Heart left ventricle (tissue), 16 donors: ENCODE measurements at places on chromosomes 7 and 10. TPM values are rescaled to one million over a fixed set of nuclear protein-coding genes. Genes with fewer than 3 reads are reported as not detected.

DOCK1 gene
- total RNA-seq: 25.5 TPM

DNA sequence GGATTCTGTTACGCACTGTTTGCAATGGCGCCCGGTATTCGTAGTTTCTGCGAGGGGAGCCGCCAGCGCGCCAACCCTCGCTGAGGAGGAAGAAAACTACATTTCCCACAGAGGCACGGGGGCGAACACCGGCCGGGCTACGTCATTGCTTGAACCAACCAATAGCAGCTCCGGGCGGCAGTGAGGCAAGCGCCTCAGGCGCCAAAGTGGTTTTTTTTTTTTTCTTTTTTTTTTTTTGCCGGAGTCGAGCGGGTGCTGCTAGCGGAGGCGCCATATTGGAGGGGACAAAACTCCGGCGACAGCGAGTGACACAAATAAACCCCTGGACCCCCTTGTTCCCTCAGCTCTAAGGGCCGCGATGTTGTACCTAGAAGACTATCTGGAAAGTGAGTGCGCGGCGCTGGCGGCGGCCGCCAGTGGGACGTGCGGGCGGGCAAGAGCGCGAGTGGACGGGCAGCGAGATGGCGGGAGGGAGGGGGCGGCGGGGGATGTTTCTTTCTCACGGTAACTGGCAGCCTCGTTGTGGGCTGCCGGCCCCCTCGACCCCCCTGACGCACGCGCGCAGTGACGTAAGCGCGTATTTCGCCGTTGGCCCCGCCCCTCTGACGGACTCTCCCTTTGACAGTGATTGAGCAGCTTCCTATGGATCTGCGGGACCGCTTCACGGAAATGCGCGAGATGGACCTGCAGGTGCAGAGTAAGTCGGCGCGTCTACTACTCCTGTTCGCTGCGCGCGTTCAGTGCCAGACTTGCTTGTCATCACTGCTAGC is at the start of gene ING3:
Gene ING3 (plus strand): TSS at position 239 of the 770 bp plus-strand sequence. CDS start 120 bp downstream, at position 359.
- DNase-seq: peak; percentile 98
- peaks cover 27% of the 10 kb centered on the region for H3K4me1 ChIP-seq
- peak within 1 kb of the TSS; percentile 79 for H3K4me3 ChIP-seq

DNA sequence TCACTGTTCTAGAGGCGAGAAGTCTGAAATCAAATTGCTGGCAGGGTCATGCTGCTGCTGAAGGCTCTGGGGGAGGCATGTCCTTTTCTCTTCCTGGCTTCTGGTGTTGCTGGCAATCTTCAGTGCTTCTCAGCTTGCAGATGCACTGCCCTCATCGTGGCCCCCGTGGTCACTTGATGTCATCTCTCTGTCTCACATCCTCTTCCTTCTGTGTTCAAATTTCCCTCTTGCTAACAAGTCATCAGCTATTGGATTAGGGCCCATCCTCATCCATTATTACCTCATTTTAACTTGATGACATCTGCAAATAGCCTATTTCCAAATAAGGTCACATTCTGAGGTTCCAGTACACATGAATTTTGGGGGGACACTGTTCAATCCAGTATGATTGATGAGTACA is 36.6 kb upstream of the SRGN start:
- peak overlapping the region; percentile 78 for H3K27ac ChIP-seq
- no peaks in the 10 kb centered on the region for H3K27me3 ChIP-seq
- H3K36me3 ChIP-seq: no peaks in the 10 kb centered on the region
- DNase-seq: peak; percentile 45
- no peak overlapping the region for H3K4me3 ChIP-seq

- no peak overlapping the region for H3K4me3 ChIP-seq
- H3K27me3 ChIP-seq: no peaks in the 10 kb centered on the region
- H3K27ac ChIP-seq: no peak overlapping the region
- H3K4me1 ChIP-seq: peaks cover 16% of the 10 kb centered on the region
- peaks cover 4% of the 10 kb centered on the region for H3K36me3 ChIP-seq
These were observed 104.7 kb downstream of the SEPTIN7 start for GRCh38 chr7:35905555-35905954.

DNA sequence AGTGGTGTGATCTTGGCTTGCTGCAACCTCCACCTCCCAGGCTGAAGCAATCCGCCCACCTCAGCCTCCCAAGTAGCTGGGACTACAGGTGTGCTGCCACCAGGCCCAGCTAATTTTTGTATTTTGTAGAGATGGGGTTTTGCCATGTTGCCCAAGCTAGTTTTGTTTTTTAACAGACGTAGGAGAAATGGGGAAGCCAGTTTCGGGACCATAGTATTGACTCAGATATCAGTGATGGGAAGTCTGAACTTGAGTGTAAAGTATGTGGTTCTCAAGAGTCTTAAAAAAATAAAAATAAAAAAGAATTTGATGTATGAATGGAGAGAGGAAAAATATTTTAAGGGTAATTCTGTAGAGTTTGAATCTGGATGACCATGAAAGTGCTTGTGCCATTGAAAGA is 34.2 kb downstream of the SP4 start:
- no peak for DNase-seq
- H3K27me3 ChIP-seq: no peaks in the 10 kb centered on the region
- no peak overlapping the region for H3K27ac ChIP-seq
- H3K4me3 ChIP-seq: no peak overlapping the region
- no peaks in the 10 kb centered on the region for H3K4me1 ChIP-seq
- no peaks in the 10 kb centered on the region for H3K36me3 ChIP-seq

DNA sequence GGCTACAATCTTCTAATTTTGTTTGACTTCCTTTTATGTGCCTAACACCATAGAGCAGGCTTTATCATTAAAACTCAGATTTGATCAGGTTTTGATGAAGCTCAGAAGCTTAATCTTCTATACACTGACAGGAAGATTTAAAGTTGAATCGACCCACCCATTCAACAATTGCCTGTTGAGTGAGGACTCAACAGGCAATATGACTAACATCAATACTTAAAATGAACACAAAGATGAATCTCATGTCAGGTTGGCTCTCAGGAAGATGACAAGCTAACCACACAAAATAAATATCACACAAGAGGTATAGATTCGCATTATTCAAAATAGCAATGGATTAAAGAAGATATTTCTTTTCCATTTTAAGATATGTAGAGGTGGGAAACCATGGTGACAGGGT is 36.7 kb upstream of the SNX13 start:
- no peak overlapping the region for H3K4me3 ChIP-seq
- no peaks in the 10 kb centered on the region for H3K4me1 ChIP-seq
- no peaks in the 10 kb centered on the region for H3K27me3 ChIP-seq

GRCh38 chr7:130982160-130982638 is 248.2 kb upstream of the KLF14 start:
- no peak overlapping the region for H3K4me3 ChIP-seq
- H3K27ac ChIP-seq: peak overlapping the region; percentile 25
- DNase-seq: no peak
- peaks cover 42% of the 10 kb centered on the region for H3K4me1 ChIP-seq
- H3K36me3 ChIP-seq: peaks cover 10% of the 10 kb centered on the region
- no peaks in the 10 kb centered on the region for H3K27me3 ChIP-seq

- H3K27me3 ChIP-seq: no peaks in the 10 kb centered on the region
- H3K4me3 ChIP-seq: no peak overlapping the region
- H3K27ac ChIP-seq: no peak overlapping the region
- no peaks in the 10 kb centered on the region for H3K36me3 ChIP-seq
These were observed 359.4 kb downstream of the GRID1 start for GRCh38 chr10:86007171-86007570.

DNA sequence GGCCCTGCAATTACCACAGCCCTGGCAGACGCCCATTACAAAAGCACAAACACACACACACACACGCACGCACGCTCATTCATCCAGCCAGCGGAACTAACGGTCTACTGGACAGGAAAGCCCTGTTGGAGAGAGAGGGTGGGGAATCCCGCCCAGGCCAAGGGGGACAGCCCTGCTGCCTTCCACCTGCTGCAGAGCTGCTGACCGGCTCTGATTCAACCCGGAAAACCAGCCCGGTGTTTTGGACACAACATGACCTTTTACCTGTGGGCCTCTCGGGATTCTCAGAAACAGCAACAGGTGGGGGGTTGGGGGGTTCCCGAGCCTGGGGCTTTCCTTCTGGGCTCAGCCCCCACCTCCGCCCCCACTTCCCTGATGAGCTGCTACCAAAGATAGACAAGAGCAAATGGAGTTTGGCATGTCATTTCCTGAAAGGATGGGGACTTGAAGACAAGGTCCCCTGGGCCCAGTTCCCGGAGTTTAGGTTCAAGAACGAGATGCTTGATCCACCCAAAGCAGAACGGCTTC is 18.5 kb upstream of the SERPINE1 start:
- no peaks in the 10 kb centered on the region for H3K36me3 ChIP-seq
- peak; percentile 69 for DNase-seq
- H3K4me3 ChIP-seq: no peak overlapping the region
- no peaks in the 10 kb centered on the region for H3K4me1 ChIP-seq
- peak overlapping the region; percentile 23 for H3K27ac ChIP-seq
